ENCODE measurements at places on chromosomes 2 and 18.
A peak's percentile ranks its signal among the peaks of the same experiment; 100 is the strongest.

- no peak for DNase-seq
Measured at GRCh38 chr2:68417926-68418325, 49.2 kb downstream of the FBXO48 start.

DNA sequence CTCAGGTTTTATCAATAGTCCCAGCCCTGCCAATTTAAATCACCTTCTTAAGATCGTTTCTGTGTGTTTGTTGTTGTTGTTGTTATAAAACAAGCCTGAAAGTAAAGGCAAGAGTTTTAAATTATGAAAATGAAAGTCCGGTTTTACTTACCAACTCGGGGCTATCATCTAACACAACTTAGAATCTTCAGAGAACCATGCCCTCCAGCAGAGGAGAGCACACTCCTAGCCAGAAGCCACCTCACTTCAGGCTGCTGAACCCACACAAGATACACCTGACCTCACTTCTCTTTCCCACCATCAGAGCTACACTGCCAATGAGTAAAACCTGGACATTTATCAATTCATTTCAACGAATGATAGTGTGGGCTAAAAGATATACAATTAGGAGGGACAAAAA lies 335.2 kb downstream of the IRS1 start:
- DNase-seq, result no peak

GRCh38 chr18:42174909-42175308 lies 219.9 kb downstream of the PIK3C3 start:
- no peak for DNase-seq

DNA sequence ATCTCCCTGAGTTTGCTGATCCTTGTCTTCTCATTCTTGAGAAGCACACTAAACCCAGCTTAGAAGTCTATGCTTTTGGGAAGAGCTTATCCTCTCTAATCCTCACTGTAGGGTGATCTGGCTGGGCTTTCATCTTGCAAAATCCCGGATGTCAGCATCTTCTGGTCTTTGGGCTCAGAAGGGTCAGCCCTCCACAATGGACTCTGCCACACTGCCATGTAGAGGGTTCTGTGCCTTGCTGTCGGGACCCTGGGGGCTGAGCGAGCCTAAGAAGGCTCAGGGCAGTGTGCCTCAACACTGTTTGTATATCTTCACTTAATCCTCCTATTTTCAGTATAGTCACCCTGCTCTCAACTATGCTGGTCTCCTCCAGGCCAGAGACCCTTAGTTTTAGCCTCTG lies 102.3 kb downstream of the TGIF1 start:
- no peak for DNase-seq

GRCh38 chr2:1808981-1809422 lies 64.7 kb upstream of the PXDN start:
- no peak for DNase-seq

GRCh38 chr2:68362069-68362468 lies 3.0 kb upstream of the PLEK start:
- DNase-seq, result peak; percentile 69

GRCh38 chr2:179963626-179964025 lies 43.5 kb downstream of the CWC22 start:
- DNase-seq, result no peak

DNA sequence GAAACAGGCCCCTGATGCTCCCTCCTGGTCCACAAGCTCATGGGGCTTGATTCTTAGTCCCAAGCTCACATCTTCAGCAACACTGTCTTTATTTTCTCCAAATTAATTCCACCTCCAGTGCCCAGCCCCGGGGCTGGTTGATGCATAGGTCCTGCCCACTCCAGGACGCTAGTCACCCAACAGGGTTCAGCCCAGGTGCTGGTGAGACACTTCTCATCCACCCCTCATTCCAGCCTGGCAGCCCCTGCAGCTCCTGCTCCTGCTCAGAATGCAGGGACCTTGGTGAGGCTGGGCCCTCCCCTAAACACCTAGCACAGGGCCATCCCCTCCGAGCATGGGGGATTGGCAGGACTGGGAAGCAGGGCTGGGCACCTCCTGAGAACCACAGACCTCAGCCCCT lies 25.7 kb downstream of the STEAP3 start:
- no peak for DNase-seq

All from stimulated activated CD4-positive, alpha-beta T cell treated with anti-CD3 and anti-CD28 coated beads, TNF-alpha, amount 100 ng/mL, for 48 hours (primary cell).